Endothelial cell of umbilical vein (primary cell): ENCODE measurements at places on chromosomes 12 and 14.

- peak; percentile 84 for DNase-seq
Observed at GRCh38 chr14:54682578-54682977, 115.7 kb downstream of the SAMD4A start.

- DNase-seq, result no peak
Observed at GRCh38 chr12:45575417-45575816, 154.1 kb upstream of the ARID2 start.

GRCh38 chr14:62908506-62908905 is 136.8 kb downstream of the KCNH5 start:
- DNase-seq, result no peak

- no peak for DNase-seq
Observed at GRCh38 chr12:48121522-48121921, 2.4 kb downstream of the PFKM start.

GRCh38 chr12:47311568-47311967 is 231.8 kb upstream of the AMIGO2 start:
- DNase-seq, result no peak

DNA sequence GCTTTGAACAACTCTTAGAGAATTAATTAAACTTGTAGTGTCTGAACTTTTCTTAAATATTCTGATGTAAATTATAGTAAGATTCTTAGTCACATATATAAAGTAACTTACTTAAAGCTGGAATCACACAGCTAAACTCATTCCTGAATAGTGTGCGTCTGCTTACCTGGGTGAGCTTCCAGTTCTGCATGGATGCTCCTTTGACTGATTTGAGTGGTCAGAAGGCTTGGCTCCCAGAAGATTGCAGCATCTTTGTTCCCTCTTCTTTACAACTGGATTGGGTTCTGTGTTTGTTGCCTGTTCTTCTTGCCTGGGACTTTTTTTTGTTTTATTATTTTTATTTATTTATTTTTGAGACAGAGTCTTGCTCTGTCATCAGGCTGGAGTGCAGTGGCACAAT is 66.5 kb upstream of the ASPG start:
- no peak for DNase-seq

- no peak for DNase-seq
Observed at GRCh38 chr12:64918344-64918743, 93.9 kb downstream of the TBC1D30 start.

- DNase-seq, result no peak
Observed at GRCh38 chr14:36279306-36280190, 40.9 kb downstream of the MBIP start.
